Activated naive CD8-positive, alpha-beta T cell treated with anti-CD3 and anti-CD28 coated beads for 36 hours (primary cell): ENCODE measurements at places on chromosomes 2 and 18. TPM values are rescaled to one million over a fixed set of nuclear protein-coding genes. Genes with fewer than 3 reads are reported as not detected.

DNA sequence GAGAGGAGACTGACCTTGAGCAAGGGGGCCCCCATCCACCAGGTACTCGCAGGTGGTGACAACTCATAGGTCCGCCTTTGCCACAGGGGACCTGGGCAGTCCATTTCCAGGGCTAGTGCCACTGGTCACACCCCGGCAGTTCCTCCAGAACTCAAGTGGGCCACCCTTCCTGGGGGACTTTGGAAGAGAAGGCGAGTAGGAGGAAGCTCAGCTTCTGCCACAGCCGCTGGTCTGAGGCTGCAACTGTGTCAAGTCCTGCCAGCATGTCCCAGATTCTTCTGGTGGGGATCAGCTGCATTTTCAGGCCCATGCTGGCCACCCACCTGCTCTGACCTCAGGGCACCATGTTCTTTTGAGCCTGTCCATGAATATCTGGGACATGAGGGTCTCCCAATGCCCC, 423.9 kb upstream of the MYT1L start:
- DNase-seq: no peak

- no peak for DNase-seq
Measured at GRCh38 chr2:152454371-152454770, 119.4 kb downstream of the FMNL2 start.

The MCM6 gene
- total RNA-seq: 229 TPM

DNA sequence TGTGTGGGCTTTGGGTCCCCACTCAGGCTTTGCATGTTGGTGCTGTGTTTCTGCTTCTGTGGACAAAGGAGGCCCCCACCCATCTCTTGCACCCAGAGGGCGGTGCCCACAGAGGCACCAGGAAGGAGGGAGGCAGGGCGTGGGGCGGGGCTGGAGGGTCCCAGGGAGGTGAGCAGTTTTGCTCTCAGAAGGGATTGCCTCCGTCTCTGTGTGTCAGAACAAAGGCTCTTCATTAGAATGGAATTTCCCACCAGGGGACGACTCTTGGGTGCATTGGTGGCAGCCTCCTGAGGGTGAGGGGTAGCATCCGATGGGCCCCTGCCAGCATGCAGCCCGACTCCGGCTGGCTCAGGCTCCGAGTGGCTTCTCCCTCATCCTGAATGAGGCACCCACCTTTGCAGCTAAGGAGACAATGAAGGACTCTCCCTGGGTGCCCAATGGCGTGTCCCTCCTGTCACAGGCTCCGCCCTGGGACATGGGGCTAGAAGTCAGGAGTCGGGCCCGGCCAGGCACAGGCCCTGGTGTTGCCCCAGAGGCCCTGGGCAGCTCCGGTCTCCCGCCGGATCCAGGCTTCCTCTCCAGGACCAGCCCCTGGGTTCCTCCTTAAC, 7.0 kb upstream of the ERFE start:
- DNase-seq: no peak

The HES6 gene
- 4.0 TPM for total RNA-seq

GRCh38 chr2:10300997-10301940, 1.4 kb upstream of the HPCAL1 start:
- DNase-seq: peak; percentile 47

DNA sequence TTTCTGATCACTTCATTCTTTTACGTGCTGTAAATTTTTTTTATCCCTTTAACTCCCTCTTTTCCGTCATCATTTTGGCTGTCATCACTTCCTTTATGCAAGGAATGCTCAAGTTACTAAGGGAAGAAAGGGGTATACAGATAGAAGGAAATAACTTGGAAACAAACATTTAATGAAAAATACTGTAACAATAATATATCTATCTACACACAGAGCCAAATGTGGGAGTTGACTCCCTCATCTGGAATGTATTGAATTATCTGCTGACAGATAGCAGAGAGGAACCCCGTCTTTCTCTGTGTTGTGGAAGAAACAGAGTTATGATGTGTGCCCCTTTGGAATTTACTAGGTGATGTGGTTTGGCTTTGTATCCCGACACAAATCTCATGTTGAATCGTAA, 182.5 kb upstream of the NXPH2 start:
- DNase-seq: no peak

DNA sequence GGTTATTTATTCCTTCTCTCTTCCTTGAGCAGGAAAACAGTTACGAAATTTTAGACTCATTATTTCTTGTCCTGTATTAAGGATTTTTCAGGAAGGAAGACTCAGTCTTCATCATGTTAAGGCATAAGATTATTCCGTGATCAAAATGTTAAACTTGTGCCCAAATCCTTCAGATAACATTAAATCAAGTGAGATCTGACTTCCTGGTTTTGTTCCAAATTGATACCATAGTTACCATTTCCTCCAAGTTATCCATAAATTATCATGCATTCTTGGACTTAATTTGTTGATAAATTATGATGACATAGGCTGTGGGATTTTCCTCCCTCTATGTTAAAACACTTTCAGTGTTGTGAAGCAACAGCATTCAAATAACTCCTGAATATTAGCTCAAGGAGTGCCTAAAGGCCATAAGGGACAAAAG, 31.9 kb downstream of the EFEMP1 start:
- DNase-seq: no peak

GRCh38 chr18:54769526-54770464, 58.5 kb upstream of the RAB27B start:
- DNase-seq: no peak

- DNase-seq: no peak
Measured at GRCh38 chr2:100451092-100451491, 19.2 kb upstream of the NMS start.

- no peak for DNase-seq
Measured at GRCh38 chr2:145874466-145874865, 1354.5 kb upstream of the ZEB2 start.

- no peak for DNase-seq
Measured at GRCh38 chr18:26617151-26617554, 68.8 kb upstream of the KCTD1 start.

DNA sequence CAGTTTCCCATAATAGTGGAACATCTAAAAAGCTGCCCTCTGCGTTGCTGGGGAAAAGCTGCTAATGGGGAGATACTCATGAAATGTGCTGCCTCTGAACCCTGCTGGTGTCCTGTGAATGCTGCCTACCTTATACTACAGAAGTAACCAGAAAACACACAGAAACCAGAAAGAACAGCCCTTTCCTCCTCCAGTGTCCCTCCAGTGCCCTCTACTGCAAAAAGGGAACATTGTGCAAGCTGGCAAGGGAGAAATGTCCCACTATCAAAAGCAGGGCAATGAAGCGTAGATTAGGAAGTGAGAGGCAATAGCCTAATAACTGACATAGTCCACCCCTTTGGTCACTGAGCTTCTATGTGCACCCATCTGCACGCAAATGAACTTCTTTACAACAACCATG, 162.7 kb upstream of the ETAA1 start:
- no peak for DNase-seq
